ENCODE measurements at places on chromosomes 6 and 20.

GRCh38 chr6:43024436-43024835 is 3.0 kb downstream of the RRP36 start:
- no peak for DNase-seq

DNA sequence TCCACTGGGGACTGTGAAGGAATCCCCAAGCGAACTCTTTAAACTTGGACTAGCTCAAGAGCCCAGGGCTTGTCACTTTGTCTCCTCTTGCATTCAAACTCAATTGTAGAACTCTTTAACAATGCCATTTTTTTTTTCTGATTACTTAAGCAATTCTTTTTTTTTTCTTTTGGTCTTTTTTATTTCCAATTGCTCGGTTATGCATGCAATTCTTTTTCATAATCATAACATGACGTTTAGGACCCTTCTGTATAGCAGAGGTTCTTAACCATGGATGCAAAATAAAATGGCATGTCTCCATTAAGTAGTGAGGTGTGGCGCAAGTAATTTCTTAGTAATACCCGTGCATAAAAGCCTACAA is 466 bp upstream of the BFSP1 start:
- no peak for DNase-seq

- DNase-seq = no peak
Observed at GRCh38 chr6:129179283-129179682, 296.3 kb downstream of the LAMA2 start.

- no peak for DNase-seq
Observed at GRCh38 chr6:139547122-139547776, 172.8 kb upstream of the CITED2 start.

GRCh38 chr20:50468378-50468798 is 41.8 kb upstream of the PTPN1 start:
- no peak for DNase-seq

- no peak for DNase-seq
Observed at GRCh38 chr6:139311831-139312230, 20.0 kb upstream of the TXLNB start.

GRCh38 chr20:38115896-38116295 is 49.2 kb downstream of the TGM2 start:
- DNase-seq = no peak
